Activated gamma-delta T cell treated with Interleukin-2 at 50 U/mL for 16 hours (primary cell): ENCODE measurements at places on chromosomes 1 and 21.
A peak's percentile ranks its signal among the peaks of the same experiment; 100 is the strongest.

DNA sequence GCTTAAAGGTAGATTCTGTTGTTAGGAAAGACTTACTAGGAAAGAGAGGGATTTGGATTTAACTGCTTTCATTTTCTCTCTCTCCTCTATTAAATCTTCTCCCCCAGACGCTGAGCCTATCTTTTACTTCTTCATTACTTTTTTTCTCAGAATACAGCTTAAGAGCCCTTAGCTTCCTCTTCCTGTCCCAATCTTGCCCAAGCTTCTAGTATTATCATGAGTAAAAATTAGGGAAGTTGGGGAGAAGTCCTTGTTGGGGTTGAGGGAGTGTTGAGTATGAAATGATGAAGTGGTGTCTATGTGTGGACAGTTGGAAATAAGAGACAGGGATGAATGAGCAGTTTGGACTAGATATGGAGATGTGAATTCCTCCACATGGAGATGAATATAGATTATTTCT, 35.0 kb downstream of the ACP6 start:
- DNase-seq: no peak

- no peak for DNase-seq
Observed at GRCh38 chr1:241482761-241483250, 36.7 kb downstream of the FH start.

DNA sequence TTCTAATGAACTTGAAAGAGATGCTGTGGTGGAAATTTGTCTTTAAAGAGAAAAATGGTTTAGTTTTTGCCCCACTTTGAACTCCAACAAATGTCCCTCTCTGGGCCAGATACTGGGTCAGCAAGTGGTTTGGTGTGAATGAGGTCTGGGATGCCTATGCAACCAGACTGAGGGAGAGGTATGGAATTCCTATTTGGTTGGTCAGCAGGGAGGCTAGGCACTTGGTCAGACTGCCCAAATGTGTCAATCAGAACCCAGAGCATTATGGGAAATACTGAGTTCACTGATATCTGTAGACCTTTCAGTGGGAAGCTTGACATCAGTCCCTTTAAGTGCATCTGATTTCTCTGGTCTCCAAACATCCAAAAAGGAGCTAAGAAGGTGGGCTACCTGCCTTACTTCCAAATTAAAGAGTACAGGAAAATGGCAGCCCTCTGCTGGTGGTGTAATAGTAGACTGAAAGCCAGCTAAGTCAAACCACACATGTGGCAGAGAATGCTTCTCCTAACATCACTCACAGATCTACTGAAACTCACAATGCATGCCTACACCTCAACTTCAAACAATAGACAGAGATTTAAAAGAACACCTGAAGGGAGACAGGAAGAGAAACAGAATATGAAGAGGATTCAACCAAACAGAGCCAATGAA, 510.1 kb downstream of the PLA2G4A start:
- DNase-seq: no peak

GRCh38 chr1:9539829-9540550, 725 bp downstream of the SLC25A33 start:
- DNase-seq: peak; percentile 40

DNA sequence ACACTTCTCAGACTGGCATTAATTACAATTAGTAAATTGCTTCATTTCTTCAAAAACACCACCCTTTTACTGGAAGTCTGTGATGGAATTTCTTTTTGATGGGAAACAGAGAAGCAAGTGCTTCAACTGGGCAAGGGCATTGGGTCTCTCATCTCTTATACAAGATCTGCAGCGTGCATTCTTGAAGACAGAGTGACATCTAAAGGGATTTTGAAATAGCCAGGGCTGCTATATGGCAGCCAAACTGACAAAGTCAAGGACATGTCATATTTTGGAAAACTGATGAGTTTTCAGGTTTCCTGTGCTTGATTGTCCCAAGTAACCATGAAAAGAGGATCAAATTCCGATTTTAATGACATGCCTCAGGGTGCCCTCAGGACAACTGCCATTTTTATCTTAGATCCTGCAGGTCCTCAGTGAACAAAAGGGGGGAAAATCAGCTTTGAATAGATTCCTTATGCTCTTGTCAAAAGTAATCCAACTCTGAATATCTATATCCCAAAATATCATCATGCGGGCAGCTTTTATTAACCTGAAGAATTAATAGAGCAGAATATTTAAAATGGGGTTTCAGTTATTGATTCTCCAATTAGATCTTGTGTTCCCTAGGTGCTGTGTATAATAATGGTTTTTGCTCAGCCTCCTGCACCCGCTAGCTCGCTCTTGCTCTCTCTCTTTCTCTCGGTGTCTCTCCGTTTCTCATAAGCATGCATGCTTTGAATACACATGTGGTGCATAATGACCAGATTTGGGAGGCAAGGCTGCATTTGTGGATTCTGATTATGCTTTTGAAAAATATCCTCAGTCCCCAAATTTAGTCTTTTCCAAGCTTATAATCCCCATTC, 221.8 kb downstream of the TTLL7 start:
- no peak for DNase-seq

GRCh38 chr21:31351960-31352359, 7.9 kb upstream of the TIAM1 start:
- no peak for DNase-seq

DNA sequence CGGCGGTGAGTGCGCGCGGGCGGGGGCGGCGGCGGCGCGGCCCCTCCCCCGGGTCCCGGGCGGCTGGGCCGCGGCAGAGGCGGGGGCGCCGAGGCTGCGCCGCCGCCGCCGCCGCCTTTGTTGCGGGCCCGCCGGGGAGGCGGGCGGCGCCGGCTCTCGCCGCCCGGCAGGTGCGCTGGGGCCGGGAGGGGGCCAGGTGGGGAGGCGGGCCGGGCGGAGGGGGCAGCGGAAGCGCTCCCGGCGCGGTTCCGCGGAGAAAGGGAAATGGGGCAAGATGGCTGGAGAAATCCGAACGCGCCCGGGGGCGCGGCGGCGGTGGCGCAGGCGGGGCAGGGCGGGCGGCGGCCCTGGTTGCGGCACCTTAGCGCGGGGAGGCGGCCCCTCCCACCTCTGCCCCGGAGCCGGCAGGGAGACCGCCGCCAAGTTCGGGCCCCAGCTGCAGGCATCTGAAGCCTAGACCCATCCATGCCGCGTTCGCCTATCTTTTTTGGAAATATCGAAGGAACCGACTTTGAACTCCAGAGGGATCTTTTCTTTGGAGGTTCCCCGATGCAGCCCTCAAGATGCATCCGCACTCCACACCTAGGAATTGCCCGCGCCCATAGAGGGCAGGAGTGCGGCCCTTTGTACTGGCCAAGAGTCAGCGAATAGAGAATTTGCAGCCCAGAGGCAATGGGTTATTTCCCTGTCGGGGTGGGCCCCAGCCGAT, 479 bp downstream of the POGK start:
- peak; percentile 49 for DNase-seq

GRCh38 chr21:34280389-34280795, 83.4 kb upstream of the KCNE2 start:
- no peak for DNase-seq

- DNase-seq: no peak
Observed at GRCh38 chr1:98638185-98638584, 23.3 kb upstream of the SNX7 start.

DNA sequence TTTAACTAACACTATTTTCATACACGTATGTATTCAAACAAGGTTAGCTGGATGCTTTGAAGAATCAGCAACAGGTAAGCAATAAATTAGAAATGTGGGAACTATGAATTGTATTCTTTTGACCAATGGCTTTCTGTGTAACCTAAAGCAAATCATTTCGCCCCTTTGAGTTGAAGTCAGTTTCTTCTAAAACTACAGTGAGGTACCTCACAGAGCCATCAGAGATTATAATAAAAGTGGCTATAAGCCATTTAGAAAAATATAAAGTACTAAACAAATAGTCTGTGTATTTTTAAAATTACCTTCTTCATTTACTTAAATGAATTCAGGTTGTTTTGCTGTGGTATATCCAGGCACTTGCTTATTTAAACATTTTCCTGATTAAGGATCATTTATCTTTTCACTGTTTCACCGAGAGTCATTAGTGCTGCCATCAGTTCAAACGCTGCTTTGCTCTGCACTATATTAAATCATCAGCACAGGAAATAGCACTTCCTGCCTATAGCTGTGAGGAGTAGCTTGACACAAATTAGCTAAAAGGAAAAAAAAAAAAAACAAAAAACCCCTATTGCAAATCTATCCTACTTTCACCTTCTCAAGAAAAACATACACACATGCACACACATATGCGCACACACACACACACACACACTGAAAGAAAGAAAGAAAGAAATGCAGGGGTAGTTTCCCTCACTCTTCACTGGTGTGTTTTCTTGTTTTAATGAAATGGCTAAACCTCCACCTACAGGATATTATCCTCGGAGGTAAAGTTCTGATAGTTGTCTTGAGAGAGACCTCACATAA, 39.8 kb upstream of the C1orf105 start:
- peak; percentile 27 for DNase-seq
